ENCODE measurements at places on chromosomes 7 and 10.

- no peak for DNase-seq
Measured at GRCh38 chr10:99965700-99966099, 44.0 kb downstream of the DNMBP start.

DNA sequence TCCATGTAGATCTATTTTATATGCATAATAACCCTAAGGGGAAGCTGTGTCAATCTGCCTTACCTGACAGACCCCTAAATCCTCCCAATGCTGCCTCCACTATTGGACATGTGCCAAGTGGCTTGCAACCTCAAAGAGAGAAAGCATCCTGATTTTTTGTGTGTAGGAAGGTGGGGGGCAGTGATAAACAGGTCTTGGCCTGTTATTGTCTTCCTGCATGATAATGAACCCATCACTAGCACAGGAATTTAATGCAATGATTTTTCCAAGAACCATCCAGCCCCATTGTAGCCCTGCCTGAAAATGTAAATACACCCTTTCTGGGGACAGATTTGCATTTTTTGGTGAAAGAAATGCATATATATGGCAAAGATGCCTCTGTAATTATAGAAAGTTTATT, 850.2 kb downstream of the LRMDA start:
- no peak for DNase-seq

- no peak for DNase-seq
Measured at GRCh38 chr7:114539575-114539974, 125.0 kb downstream of the FOXP2 start.

GRCh38 chr10:32981760-32982159, 23.7 kb upstream of the ITGB1 start:
- no peak for DNase-seq

GRCh38 chr10:34408956-34409355, 406.1 kb downstream of the PARD3 start:
- DNase-seq: no peak

DNA sequence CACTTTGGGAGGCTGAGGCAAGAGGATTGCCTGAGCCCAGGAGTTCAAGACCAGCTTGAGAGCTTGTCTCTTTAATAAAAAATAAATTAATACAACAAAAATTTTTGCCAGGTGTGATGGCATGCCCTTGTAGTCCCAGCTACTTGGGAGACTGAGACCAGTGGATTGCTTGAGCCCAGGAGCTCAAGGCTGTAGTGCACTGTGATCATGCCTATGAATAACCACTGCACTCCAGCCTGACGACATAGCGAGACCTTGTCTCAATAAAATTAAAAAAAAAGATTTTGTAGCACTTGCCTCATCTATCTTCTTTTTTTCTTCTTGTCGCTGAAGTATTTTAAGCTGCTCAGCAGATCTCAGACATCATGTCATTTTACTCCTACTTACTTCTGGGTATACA, 26.3 kb downstream of the CREM start:
- DNase-seq: no peak

DNA sequence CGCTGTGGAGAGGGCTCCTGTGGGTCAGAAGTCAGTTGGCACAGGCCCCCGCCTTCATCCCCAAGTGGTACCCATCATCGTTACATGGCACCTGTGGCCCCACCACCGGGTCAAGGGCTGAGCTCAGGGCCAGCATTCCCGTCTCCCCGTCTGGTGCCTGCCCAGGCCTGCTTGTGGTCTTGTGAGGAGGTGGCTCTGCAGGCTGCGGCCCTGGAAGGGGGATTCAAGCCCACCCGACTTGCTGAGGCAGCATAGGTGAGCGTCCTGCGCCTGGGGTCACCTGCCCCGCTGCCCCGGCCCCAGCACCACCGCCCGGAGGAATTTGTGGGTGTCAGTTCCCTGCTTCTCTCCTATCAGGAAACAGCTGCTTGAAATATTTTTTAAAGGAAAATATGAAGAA, 53.0 kb upstream of the EN2 start:
- no peak for DNase-seq

- no peak for DNase-seq
Measured at GRCh38 chr10:49393301-49393700, 2.6 kb downstream of the DRGX start.

DNA sequence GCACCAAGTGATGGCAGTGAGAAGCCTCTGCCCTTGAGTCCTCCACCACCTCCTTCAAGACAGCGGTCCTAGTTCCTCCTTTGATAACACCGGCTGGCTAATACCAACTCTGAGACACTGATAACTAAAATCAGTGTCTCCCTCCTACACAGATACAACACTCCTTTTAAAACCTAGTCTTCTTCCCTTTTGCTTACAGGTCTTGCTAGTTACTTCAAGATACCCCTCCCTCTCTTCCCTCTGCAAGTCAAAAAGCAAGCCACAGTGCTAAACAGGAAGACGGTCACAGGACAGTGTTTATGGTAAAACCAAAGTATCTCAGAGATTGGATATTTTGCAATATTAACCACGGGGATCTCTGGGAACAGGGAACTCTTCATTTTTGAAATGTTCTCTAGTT, 4.6 kb downstream of the AKR1B1 start:
- DNase-seq: no peak

DNA sequence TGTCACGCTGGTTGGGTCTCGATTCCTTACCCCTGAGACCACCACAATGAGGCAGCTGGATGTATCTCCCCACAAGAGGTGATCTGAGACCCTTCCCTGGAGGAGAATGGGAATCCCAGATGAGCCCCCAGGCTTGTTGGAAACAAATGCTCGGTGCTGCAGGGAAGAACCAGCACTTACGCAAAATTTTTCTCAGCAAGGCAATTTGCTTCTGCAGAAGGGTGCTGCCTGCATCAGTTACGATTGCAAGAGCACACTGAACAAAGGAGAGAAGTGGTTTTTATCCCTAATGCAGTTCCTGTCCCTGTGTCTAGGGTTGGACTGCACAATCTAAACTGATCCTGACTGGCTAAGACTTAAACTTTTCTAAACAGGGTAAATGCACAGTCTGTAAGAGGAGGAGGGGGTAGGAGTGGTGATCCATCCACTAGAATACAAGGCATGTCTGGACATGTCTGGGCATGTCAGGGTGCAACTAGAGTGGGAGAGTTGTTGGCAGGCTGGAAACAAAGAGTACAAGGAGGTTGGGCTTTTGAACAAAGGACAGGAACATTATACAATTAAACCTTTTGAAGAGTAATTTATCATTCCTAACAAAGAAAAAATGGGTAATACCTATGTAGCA, 114.9 kb upstream of the FAM3C start:
- DNase-seq: no peak

- DNase-seq: no peak
Measured at GRCh38 chr7:77702513-77702912, 6.3 kb downstream of the RSBN1L start.

GRCh38 chr7:138756591-138757242, 41.1 kb upstream of the TMEM213 start:
- no peak for DNase-seq

GRCh38 chr7:20777377-20778062, 9.2 kb downstream of the SP8 start:
- DNase-seq: no peak

All from activated CD4-positive, CD25-positive, alpha-beta regulatory T cell treated with anti-CD3 and anti-CD28 coated beads, Interleukin-2, amount 50 U/mL, for 16 hours (primary cell).